Stimulated activated CD4-positive, alpha-beta T cell treated with anti-CD3 and anti-CD28 coated beads, TNF-alpha, amount 100 ng/mL, for 48 hours (primary cell): ENCODE measurements at places on chromosomes 12 and 14.

- DNase-seq, result no peak
These were observed 3.7 kb downstream of the PSMB11 start for GRCh38 chr14:23045419-23046357.

GRCh38 chr14:102838501-102838900, 61.3 kb downstream of the TRAF3 start:
- DNase-seq, result no peak

DNA sequence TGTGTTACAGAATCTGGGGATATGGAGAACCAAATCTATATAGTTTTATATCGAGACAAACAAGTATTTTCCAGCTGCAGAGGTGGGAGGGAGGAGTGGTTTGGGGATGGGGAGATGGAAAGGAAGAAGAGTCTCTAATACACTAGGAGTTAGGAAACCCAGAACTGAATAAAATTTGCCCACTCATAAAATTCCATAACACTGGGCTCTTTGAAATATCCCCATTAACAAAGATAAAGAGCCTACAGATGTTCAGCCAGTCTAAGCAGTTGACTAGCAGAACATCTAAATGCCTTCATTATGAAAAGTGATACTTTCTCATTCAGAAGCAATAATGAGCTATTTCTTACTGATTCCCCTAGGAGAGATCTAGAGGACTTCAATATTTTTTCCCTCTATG, 151.7 kb upstream of the GZMB start:
- DNase-seq, result no peak

DNA sequence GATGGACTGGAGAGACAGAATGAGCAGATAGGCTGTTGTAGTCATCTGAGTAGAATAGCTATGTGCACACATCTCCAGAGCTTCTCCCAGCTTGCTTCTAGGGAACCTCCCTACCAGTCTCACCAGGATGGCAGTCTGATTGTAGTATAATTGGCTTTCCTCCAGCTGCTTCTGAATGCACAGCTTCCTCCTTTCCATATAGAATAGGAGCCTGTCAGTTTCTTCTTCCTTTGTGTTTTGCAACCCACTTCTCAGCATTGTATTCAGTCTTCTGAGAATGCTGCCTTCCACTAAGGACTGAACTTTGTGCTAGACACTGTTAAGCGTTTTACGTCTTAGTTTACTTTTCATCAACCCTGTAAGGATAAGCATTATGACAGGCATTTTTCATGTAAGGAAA, 2.2 kb upstream of the CSAD start:
- DNase-seq, result no peak

GRCh38 chr12:38844267-38844666, 61.1 kb downstream of the CPNE8 start:
- DNase-seq, result no peak

DNA sequence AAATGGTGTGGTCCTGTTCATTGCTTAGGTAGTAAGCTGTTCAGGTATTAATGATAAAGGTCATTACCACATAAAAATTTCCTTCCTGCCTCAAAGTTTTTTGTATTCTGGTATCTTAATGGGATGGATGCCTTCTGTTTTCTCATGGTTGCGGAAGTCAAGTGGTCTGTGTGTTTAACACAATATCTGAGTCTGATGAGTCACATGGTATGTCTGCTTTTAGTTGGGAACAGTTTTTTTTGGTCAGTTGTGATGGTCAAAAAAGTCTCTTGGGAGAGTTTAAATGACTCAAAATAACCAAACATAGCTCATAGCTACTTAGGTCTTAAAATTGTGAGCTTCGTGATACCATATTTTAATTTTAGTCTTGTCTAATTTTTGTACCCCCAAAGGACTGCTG, 40.7 kb downstream of the STK38L start:
- no peak for DNase-seq

DNA sequence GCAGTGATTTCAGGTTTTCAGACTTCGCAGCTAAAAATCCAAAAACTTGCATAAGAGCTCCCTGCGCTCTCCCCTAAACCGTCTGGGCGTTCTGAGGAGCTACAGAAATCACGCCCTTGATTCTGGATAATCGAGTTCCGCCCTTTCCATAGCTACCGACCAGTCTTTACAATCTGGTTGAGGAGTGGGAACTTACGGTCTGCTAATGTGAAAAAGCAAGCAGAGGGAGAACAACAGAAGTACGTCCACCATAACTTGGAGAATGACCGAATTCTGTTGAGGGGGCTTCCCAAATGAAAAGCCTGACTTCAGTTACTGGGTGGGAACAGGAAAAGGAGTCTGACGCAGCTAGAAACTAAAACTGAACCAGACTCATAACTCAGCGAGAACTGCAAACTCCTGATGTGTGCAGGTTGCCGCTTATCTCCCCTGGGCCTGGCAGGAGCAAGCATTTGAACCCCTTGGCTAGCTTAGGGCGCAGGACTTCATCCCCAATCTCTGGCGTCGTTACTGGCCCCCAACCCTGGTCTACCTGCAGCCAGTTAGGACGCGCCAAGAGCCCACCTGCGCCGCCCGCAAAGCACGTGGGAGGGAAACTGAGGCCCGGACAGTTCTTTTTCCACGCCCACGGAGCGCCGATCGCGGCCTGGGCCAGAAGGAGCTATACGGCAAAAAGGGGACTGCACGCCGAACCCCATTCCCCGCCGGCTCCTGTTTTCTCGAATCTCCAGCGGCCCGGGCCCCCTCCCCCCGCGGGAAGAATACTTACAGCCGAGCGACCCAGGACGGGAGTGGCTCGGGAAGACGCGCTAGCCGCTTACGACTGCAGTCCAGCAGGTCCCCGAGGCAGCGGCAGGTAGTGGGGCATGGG, 838 bp downstream of the LRIG3 start:
- DNase-seq, result no peak

GRCh38 chr14:97524589-97525319, 727.6 kb downstream of the VRK1 start:
- no peak for DNase-seq

DNA sequence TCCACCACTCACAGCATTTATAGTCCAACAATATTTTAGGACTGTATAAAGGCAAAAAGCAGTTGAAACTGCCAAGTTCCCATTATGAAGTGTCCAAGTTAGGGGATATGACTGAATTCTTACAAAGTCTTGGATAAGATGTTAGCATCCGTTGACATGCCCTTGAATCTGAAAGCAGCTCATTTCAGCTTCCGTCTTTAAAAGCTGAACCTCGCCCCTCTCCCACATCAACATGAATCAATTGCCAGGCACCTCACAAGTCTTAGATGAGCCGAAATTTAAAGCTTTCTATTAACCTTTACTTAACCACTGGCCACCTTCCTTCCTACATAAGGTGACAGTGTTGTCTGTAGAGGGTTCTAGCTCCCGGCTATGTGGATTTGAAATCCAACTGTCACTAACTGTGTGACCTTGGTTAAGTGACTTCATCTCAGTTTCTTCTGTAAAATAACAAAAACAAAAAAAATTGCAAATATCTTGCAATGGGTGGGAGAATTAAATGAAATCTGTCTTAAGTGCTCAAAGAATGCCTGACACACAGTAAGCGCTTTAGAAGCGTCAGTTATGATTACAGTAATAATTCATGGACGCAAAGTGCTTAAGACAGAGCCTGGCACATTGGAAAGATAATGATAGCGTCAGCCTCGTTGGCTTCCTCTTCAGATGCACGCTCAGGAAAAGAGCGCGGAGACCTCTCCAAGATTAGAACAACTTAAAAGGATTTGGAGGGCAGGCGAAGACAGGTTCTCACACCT, 1.2 kb downstream of the PPP1CC start:
- no peak for DNase-seq

DNA sequence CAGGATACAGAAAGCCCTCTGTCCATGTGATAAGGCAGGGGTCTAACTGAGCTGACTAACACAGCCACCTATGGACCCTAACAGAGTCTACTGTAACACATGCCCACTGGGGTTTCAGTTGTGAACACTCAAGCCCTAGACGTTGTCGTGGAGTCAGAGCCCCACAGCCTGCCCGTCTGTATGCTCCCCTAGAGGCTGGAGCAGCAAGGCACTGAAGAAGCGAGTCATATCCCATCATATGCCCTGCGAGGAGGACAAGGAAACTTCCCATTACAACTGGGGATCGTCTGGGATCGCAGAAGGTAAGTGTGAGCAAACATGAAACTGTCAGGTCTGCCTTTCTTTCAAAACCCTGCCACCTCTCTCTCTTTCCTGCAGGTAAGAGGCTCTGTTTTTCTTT, 138.1 kb downstream of the GPR65 start:
- no peak for DNase-seq

DNA sequence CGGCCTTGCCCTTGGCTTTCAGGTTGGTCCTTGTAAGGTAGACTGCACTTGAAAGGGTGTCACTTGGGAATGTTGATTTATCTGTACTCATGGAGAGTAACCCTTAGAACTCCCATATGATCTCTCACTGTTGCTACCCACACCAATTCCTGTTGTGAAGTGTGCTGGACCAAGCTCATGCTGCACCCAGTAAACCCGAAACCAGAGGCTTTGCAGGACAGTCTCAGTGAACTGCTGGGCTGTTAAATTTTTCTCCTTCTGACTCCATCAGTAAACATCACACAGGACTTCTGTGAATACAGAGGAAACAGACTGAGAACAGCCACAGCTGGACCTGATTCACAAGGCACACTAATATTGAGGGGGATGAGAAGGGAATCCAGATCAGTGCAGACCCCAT, 783.0 kb downstream of the TMEM121 start:
- DNase-seq, result no peak

- no peak for DNase-seq
These were observed 20.3 kb downstream of the KDM2B start for GRCh38 chr12:121560392-121561008.

DNA sequence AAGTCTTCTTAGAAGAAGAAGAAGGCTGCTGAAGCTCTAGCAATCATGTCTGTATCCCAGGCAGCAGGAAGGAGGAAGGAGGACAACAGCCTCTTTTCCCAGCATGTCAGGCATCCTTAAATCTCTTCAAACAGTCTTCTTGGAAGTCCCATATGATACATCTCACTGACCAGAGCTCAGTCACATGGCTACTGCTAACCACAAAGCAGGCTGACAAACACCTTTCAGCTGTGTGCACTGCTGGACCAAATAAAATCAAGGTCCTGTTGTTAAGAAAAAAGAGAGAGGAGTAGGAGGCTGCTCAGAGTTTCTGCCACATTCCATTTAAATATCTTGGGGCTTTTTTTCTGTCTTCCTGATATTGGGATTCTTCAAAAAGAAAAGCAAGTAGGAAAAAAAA, 203.4 kb upstream of the PELI2 start:
- DNase-seq, result no peak

GRCh38 chr12:106078358-106079010, 60.3 kb downstream of the NUAK1 start:
- DNase-seq, result no peak

DNA sequence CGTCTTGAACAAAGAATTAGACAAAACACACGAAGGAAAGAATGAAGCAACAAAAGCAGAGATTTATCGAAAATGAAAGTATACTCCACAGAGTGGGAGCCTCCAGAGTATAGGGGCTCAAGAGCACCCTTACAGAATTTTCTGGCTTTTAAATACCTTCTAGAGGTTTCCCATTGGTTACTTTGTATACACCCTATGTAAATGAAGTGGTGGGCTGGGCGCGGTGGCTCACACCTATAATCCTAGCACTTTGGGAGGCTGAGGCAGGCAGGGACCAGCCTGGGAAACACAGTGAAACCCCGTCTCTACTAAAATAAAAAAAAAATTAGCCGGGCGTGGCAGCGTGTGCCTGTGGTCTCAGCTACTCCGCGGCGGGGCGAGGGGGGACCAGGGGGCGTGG, 13.1 kb upstream of the DNM1L start:
- DNase-seq, result no peak

DNA sequence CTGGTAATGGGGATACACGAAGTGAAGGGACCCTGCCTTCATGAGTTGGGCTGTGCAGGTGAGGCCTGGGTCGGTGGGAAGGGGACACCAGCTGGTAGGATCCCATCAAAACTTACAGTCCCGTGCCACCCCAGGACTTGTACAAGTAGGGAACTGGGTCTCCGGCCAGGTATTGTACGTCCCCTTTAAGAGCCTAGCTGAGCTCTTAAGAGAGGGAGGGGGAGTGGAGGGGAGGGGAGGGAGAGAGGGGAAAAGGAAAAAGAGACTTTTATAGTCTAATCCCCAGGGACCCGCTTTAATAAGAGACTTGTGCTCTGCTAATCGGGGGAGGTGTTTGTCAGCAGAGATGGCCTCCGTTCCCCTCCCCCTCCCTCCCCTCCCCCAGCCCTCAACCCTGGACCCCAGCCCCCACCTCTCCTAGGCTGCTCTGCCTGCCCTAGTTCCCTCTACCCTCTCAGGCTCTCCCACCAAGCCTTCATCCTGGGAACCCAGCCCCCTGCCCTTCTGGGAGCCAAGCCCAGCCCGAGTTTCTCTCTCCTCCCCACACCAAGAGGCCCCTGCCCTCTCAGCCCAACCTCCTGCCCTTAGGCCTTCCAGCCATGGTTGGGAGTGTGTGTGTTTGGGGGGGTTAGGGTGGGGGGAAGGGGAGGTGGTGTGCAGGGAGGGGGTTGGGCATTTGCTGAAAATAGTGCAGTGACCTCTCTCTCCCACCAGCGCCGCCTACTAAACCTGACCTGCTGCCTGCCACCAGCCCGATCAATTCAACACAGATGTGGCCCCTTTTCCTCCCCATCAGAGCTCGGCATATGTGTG, 2.6 kb downstream of the GDF11 start:
- DNase-seq, result no peak

GRCh38 chr12:56487448-56488040, 417 bp downstream of the GLS2 start:
- DNase-seq, result no peak

GRCh38 chr14:90268420-90268819, 12.1 kb downstream of the PSMC1 start:
- DNase-seq, result no peak

GRCh38 chr12:122834104-122834920, 945 bp upstream of the HIP1R start:
- DNase-seq, result no peak

- no peak for DNase-seq
These were observed 11.0 kb downstream of the RESF1 start for GRCh38 chr12:31970199-31970598.
